Stimulated activated CD8-positive, alpha-beta memory T cell treated with anti-CD3 and anti-CD28 coated beads, Interleukin-7, amount 100 ng/mL, for 4 hours (primary cell): ENCODE measurements at places on chromosomes 6 and 20.

DNA sequence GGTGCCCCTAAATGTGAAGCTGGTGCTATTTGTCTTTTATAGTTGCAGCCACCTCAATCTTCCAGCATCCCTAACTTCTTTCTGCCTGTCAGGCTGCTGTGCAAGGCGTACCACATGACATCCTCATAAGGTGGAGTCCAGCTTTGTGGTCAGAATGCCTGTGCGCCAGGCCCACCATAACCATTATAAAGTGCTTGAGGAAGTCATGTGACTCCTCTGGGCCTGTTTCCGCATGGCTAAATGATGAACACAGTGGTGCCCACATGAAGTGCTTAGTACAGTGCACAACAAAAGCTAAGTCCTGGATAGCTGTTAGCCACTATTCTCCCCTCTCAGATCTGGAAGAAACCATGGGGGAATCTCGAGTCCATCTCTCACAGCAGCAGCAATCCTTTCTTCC lies 75.6 kb downstream of the INSM1 start:
- DNase-seq = no peak

DNA sequence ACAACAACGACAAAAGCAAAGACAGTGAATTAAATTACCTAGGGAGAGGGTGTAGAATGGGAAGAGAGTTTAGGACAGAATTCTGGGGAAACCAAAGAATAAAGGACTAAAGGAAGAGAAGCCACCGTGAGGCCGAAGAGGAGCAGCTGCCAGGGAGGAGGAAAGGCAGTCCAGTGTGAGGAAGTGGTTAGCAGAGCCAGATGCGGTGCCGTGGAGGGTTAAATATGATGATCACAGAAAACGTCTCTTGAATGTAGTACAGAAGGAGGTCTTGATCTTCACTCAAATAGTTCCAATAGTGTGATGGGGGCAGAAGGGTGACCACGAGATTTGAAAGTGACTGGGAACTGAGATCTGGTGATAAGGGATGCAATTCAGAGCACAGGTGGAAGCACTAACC lies 67.7 kb downstream of the TMEM244 start:
- no peak for DNase-seq

DNA sequence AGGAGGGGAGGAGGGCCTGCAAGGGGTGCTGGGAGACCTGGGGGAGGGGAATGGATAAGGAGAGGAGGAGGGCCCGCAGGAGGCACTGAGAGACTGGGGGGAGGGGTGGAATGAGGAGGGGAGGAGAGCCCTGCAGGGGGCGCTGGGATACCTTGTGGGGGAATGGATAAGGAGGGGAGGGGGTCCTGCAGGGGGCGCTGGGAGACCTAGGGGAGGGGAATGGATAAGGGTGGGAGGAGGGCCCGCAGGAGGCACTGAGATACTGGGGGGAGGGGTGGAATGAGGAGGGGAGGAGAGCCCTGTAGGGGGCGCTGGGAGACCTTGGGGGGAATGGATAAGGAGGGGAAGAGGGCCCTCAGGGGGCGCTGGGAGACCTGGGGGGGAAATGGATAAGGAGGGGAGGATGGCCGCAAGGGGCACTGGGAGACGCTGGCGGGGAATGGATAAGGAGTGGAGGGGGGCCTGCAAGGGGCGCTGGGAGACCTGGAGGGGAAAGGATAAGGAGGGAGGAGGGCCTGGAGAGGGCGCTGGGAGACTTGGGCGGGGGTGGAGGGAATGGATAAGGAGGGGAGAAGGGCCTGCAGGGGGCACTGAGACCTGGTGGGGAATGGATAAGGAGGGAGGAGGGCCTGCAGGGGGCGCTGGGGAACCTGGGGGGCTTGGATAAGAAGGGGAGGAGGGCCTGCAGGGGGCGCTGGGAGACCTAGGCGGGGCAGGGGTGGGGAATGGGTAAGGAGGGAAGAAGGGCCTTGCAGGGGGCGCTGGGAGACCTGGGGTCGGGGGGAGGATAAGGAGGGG lies 1.3 kb upstream of the CTCFL start:
- no peak for DNase-seq

- no peak for DNase-seq
Observed at GRCh38 chr20:6953611-6954010, 186.1 kb downstream of the BMP2 start.

GRCh38 chr6:145548933-145549648 lies 186.2 kb downstream of the EPM2A start:
- no peak for DNase-seq

DNA sequence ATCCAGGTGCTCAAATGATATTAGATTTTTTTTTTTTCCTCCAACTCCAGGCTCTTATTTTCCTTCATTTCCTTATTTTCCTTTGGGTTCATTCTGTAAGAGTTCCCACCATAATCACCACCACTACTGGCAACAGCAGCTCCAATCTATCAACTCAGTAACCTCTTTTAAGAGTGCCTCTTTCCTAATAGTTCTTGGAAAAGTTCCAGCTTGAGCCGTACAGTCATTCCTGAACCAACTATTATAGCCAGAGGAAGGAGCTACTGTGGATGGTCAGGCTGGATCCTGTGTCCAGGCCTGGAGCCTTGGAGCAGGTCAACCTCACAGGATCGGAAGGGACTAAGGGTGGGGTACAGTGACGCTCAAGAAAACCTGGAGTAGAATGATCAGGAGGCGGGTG lies 4.2 kb upstream of the ANGPT4 start:
- DNase-seq = no peak

DNA sequence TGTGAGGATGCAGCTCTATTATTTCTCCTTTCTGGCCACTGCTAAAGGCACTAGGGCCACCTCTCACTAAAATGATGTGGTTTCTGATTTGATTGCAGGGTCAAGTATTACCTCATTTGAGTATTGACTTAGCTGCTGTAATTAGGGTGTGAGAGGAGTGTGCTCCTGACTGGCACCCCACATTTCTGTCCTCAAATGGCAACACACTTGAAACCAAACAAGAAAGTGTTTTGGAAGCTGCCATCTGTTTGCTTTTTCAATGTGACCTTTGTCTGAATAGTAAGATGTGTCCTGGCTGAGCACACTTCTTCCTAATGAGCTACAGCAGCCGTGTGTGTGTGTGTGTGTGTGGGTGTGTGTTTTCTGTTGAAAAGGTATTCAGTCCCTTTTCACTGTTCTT lies 62.8 kb upstream of the SCP2D1 start:
- no peak for DNase-seq

DNA sequence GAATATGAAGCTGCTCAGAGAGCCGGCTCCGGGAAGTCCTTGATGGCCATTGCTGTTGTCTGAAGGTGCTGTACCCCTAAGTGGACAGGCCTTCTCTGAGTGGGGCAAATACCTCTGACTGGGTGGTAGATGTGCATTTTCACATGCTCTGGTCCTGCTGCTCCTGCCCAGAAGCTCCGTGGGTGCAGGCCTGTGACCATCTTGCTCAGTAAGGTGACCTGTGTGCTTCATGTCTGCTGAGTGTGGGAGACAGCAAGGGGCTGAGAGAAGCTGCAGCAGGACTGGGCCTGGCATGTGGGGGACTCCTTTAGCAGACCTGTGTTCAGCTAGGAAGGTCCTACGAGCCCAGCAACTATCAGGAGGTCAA lies 5.0 kb downstream of the SPATA2 start:
- no peak for DNase-seq
